Esophagus squamous epithelium (tissue), 5 donors: ENCODE measurements at places on chromosomes 1 and 21.

- no peak for DNase-seq
These were observed 143.9 kb upstream of the JUN start for GRCh38 chr1:58927722-58928085.

DNA sequence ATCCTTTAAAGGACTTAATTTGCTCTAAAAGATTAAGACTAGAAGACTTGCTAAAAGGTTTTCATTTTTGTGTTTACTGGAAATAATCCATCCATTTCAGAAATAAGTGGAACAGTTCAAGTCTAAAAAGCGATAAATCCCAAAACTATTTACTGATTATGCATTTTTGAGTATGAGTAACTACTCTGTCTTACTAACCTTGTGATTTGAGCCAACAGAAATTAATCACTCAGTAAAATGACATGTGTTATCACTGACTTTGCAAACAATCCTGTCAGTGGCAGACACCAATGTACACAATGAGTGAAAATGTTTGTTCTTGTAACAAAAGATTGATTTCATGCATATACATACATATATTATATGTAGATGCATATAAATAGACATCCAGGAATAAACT lies 218.0 kb downstream of the DENND1B start:
- no peak for DNase-seq

DNA sequence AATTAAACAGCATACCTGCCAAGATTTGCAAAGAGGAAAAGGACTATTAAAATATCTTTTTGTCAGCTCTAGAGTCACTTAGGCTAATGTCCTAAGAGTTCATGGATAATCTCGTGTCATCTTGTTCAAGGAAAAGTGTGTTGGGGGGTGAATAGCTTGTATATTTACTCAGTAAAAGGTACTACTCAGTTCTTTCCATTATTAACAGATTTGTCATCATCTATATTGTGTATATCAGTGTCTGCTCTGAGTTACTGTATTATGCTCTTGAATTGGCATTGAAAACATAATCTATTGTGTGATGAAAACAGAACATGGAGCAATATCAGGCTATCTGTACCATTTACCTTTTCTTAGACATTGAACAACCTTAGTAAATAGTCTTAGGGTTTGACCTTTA lies 41.9 kb downstream of the SMG7 start:
- DNase-seq, result no peak

DNA sequence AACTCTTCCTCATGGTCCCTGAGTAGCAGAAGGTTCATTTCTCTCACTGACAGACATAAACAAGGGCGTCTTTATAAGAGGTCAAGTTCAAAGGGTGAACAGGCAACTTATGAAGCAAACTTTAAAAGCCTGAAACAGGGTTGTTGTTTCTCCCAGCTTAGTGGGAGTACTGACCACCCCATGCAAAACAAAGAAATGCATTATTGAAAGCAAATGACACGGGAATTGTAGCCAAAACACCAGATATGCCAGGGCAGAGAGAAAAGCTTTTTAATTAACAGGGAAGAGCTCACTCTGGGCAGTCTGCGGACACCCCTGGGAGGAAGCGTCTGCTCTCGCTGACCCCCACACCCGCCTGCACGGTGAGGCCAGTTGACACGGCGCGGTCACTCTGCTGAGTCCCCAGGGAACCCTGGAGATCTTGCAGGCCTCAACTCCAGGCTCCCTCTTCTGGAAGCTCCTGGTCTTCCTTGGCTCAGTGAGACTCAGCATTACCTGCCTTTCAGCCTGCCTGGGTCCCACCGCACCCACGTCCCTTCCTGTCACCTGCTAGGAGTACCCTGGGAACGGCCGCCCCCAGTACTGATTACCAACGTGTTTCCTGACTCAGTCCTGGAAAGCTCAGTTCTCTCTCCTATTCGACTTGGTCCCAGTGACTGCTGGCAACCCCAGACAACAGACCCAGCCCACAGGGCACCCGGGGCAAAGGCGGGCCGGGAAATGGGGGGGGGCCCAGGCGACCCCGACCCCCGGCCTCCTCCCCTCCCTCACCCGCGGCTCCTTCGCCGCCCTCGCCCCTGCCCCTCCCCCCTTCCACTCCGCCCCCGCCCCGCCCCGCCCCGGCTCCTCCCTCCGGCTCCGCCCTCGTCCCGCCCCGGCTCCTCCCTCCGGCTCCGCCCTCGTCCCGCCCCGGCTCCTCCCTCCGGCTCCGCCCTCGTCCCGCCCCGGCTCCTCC lies 972 bp downstream of the CFAP410 start:
- no peak for DNase-seq

DNA sequence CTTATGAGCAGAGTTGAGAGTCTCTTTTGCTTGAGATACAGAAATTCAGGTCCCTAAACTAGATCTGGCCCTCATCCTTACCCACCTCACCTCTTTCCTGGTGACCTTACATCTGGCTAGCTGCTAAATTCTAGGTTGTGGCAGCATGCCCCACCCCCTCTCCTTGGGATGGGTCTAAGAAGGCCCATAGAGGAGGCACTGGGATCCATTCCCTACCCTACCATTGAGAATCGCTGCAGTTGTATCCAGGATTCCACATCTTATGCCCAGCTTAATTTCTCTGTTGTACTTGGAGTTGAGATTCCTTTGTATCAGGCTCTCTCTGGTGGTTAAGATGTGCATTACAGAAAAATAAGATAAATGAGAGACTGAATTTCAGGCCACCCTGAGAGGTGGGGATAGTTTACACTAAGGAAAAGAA lies 9.5 kb upstream of the TMEM39B start:
- DNase-seq, result no peak

DNA sequence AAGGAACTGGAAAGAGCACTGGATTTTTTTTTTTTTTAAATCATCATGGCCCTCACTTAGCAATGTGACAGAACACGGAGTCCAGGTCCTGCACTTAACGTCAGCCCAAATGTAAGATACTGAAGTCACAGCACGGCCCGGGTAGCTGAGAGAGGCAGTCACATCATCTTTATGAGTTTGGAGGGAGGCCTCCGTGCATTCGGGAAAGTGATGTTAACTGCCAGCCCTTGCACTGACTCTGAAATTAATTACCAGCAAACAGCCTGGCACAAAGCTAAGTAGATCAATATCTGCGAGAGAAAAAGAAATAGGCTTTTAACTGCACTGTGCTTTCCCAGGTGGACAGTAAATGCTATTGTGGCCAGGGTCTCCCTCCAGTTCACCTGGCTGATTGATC lies 109.5 kb upstream of the ADAR start:
- no peak for DNase-seq

- DNase-seq, result no peak
These were observed at the start of gene EVA1B for GRCh38 chr1:36323636-36324352. Gene EVA1B (minus strand): TSS chr1:36323645. CDS start chr1:36323037, 608 bp downstream.

DNA sequence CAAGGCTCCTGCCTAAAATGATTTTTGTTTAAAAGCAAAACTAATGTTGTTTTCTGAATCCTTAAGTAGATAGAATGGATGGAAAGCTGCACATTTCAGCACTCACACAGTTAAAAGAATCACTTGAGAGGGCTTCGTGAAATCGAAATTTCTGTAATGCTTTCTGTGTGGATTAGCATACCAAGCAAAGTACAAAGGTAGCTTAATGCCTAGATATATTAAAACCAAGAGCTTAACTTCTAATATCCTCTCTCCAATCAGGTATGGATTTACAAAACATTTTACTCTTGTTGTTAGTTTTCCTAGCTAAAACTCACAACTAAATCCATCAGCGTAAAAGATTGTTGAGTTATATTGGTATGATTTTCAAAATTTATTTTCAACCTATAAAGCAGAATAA lies 378.8 kb upstream of the PRMT6 start:
- no peak for DNase-seq

GRCh38 chr1:226790545-226791181 lies 51.6 kb upstream of the ITPKB start:
- DNase-seq, result no peak

DNA sequence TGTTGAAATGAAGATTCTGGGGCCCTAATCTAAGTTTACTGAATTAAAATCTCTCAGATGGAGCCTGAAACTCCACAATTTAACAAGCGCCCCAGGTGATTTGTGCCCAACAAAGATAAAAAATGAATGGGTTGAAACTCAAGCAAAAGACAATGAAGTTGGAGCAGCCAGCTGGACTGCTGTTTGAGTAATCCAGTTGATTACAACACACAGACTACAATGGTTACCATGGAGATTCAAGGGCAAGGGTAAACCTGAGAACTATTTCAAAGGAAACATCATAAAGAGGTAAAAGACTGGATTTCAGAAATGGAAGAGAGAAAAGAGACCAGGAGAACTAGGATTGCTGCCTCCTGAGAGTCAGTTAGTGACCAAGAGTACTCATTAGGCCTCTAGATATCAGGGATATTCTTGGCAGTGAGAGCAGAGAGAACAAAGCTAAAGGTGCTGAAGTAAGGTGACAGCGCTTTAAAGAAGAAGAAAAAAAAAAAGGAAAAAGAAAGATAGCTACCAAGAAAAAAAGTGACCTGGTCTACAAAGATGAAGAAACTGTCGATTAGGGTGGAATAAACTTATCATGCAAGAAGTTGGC lies 44.5 kb downstream of the LRRC53 start:
- no peak for DNase-seq

GRCh38 chr1:233909195-233909594 lies 4.7 kb downstream of the SLC35F3 start:
- DNase-seq, result no peak

DNA sequence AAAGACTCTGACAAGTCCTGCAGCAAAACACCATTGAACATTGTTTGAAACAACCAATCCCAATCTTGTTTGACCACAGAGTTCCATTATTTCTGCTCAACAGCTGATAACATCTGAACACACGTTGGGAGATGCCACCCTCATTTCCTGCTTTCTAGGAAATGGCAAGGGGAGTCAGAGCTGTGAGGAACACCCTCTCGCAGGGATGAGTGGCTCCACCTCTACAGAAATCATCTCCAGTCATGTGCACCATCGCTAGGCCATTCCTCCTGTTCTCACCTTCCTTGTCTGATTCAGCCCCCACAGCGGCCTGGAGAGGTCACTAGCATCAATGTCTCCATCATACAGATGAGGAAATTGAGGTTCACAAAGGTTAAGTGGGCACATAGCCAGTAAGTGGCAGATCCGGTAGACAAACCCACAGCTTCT lies 22.4 kb upstream of the RUNX3 start:
- no peak for DNase-seq

DNA sequence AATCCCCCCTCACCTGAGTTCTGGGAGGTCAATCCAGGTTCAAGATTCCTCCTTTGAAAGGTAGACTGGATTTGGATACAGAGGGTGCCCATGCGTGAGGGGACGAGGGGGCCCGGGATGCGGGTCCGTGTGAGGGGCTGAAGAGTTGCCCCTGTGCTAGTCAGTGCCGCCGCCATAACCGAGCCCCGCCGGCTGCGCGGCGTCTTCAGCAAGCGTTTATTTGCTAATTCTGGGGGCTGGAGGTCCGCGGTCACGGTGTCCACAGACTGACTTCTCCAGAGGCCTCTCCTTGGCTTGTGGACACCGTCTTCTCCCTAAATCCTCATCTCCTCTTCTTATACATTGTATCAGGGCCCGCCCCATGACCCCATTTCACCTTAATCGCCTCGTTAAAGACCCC lies 20.9 kb upstream of the SAMD11 start:
- no peak for DNase-seq

GRCh38 chr1:237428809-237429208 lies 386.8 kb downstream of the RYR2 start:
- DNase-seq, result no peak

- DNase-seq, result no peak
These were observed 115.0 kb downstream of the BACH1 start for GRCh38 chr21:29413683-29414082.

GRCh38 chr1:163932901-163933300 lies 611.1 kb downstream of the NUF2 start:
- no peak for DNase-seq

GRCh38 chr1:221743416-221744208 lies 1.7 kb upstream of the DUSP10 start:
- DNase-seq, result no peak

- no peak for DNase-seq
These were observed 86.4 kb upstream of the JUN start for GRCh38 chr1:58870298-58870676.

DNA sequence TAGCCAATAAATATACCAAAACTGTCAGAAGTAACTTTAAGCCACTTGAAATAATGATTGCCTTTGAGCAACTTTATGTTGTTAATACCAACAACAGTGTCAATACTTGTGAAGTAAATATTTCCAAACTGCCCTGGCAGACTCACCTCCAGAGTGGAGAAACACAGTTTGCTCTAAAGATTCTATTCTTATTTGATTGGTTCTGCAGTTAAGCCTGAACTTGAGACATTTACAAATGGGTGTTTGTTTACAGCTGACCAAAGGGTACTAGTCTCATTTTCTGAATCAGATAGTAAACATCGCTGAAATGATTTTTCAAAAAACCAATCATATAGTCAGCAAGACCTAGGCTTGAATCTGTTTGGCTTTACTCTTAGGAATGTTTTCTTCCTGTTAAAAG lies 1.3 kb upstream of the MYOC start:
- DNase-seq, result no peak

GRCh38 chr1:145805057-145805456 lies 18.8 kb downstream of the RNF115 start:
- DNase-seq, result no peak

DNA sequence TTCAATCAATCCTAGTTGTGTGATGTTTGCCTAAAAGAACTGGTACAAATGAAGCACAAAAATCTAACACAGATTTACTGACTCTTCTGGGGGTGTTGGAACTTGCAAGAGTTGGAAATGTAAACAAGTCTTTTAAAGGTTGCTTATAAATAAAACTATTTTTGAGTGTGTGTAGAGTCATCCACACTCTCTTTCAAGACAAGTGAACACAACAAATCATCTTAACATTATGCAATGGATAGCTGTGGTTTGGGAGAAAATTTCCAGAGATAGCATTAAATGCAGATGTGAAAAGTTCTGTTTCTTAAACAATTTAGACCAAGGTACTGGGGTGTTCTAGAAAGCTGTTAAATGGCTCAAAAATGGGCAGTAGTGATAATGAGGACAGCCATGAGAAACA lies 28.7 kb downstream of the C1orf87 start:
- DNase-seq, result no peak

- no peak for DNase-seq
These were observed 90.9 kb downstream of the MATN1 start for GRCh38 chr1:30632481-30632880.

- DNase-seq, result no peak
These were observed 61.1 kb upstream of the LAPTM5 start for GRCh38 chr1:30818568-30819243.

- no peak for DNase-seq
These were observed 78.9 kb downstream of the CAMTA1 start for GRCh38 chr1:6864166-6864565.

DNA sequence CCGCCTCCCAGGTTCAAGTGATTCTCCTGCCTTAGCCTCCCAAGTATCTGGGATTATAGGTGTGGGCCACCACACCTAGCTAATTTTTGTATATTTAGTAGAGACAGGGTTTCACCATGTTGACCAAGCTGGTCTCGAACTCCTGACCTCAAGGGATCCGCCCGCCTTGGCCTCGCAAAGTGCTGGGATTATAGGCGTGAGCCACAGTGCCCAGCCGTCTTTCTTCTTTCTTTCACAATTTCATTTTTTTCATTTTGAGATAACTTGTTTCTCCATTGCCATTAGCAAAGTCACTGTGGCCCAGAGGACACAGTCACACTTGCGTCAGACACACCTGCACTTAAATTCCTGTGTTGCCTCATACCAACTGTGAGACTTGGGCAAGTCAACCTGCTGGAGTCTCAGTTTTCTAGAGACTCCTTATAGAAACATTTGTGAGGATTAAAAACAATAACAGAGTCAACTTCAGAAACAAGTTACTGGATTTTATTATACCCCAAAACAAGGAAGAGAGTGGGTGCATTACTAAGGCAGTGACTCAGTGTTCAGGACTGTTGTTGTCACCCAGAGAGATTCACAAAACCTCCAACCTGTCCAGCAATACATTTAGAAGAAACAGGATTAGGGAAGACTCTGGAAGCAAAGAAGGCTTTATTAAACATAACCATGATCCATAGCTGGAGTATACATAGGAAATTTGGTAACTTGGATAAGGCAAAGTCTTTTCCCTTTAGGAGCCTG lies 2.6 kb downstream of the TEDDM1 start:
- no peak for DNase-seq
